ENCODE measurements at places on chromosomes 4 and X. TPM values are rescaled to one million over a fixed set of nuclear protein-coding genes. Genes with fewer than 3 reads are reported as not detected.
A peak's percentile ranks its signal among the peaks of the same experiment; 100 is the strongest.

DNA sequence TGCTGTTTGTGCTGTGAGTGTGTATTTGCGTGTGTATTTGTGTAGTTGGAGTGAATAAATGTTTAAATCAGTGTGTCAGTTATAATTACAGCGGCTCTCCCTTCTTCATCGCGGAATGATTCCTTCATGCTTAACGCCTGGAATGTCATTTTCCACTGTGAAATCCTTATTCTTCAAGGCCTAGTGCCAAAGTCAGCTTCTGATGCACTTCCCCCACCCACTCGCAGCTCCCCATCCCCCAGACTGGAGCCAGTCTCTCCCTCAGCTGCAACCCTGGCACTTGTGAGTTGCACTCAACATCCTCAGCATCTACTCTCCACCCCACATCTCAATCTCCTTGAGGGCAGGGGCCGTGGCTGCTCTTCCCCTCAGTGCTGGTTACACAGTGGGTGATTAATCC is 583.0 kb downstream of the BCOR start:
- no peak for DNase-seq

DNA sequence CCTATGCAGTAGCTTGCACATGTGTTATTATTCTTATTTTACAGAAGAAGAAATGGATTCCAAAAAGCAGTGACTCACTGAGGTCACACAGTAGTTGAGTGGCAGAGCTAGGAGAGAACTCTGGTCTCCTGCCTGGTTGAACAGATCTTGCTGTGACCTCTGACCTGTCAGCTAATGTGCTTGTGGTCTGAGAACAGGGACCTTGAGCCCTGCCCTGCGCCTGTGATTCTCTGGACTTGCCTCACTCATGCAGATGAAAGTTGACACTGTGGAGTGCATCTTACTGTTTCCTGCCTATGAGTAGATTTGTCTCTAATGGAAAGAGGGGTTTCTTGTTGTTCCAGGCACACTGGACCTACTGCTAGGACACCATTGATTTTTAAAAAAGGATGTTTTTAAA is 32.3 kb downstream of the ETNPPL start:
- DNase-seq = peak; percentile 65

DNA sequence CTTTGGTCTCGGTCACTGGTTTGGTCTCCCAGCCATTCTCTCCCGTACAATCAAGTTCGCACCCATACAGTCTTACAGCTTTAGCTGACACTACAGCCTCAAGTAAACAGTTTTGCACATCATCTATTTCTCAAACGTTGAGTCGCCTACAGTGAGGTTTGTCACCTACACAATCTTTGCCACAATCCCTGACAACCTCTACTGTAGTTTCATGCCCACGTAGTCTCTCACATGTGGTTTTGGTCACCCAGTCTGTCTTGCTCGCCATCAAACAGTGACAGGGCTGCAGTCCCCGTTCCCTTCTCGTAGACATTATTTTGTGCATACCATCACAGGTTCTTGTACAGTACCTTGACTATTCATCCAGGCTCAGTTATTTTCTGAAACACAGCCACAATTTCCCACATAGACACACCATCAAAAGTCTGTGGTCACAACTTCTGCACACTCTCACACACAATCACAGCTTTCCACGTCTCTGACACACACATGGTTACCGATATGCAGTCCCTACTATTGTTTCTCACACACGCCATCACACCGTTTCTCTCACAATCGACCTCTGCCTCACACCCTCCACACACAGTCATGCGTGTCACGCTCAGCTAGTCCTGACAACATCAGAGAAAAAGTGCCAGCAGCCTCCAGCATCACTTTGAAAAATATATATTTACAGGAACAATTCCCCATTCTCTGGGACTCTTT is 5.3 kb upstream of the CFP start:
- DNase-seq = no peak

- no peak for DNase-seq
These were observed 56.4 kb downstream of the FAM53A start for GRCh38 chr4:1627417-1628313.

DNA sequence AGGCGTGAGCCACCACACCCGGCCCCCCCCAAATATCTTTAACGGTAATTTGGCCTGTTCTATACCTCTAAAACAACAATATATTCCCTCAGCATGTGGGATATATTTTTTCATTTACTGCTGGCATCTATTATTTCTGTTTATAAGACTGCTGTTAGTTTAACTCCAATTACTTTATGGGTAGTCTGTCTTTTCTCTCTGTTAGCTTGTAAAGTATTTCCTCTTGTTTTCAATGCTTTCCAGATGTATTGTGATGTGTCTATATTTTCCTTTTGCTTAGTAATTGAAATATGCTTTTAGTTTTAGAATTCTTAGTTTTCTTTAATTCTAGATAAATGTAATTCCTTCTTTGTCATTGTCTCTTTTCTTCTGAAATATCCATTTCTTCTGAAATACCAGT is 445.8 kb downstream of the ANKRD50 start:
- no peak for DNase-seq

DNA sequence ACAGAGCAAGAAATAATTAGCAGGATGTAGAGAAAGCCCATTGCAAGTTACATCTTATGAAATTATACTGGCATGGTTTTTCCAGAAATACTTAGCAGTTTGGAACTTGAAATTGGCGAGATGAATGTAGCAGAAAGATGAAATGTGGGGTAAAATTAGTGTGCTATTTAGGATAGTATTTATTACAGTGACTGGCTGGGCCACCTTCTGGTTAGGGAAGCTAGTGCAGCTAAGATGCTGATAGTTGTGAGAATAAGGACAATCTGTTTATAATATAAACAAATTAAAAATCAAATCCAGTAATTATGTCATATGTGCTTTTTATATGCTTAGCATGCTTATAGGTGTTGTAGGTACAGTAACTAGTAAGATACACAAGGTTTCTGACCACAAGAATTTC is 74.8 kb downstream of the IL15 start:
- peak; percentile 24 for DNase-seq

- DNase-seq = peak; percentile 68
These were observed 2.9 kb upstream of the MND1 start for GRCh38 chr4:153341575-153342090.

DNA sequence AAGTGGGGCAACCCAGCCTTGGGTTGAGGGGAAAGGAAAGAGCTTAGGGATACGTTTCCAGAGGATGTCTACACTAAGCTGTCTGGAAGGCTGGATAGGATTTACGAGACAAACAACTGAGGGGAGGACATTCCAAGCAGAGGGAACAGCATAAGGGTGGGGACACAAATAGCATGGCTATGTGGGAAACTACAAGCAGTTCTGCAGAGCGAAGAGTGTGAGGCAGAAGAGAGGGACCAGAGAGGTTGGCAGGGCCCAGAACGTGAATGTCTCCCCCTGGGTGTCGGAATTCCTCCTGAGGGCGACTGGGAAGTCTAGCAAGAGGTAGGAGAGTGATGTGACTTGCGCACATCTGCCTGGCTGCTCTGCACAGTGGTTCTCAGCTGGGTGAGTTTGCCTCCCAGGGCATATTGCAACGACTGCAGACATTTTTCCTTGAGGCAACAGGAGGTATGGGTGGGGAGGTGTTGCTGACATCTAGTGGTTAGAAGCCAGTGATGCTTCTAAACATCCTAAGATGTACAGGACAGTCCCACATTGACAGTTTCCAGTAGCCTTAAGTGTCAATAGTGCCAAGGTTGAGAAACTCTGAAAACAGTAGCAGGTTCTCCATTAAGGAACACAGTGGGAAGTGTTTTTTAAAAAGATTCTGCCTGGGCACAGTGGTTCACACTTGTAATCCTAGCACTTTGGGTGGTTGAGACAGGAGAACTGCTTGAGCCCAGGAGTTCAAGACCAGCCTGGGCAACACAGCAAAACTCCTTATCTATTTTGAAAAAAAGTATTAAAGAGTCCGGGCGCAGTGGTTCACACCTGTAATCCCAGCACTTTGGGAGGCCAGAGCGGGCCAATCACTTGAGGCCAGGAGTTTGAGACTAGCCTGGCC is 9.2 kb downstream of the NDUFA1 start:
- peak; percentile 43 for DNase-seq

- peak; percentile 54 for DNase-seq
These were observed 10.7 kb upstream of the HCCS start for GRCh38 chrX:11100281-11101035.

- peak; percentile 38 for DNase-seq
These were observed 174.2 kb downstream of the HHIP start for GRCh38 chr4:144820011-144820727.

DNA sequence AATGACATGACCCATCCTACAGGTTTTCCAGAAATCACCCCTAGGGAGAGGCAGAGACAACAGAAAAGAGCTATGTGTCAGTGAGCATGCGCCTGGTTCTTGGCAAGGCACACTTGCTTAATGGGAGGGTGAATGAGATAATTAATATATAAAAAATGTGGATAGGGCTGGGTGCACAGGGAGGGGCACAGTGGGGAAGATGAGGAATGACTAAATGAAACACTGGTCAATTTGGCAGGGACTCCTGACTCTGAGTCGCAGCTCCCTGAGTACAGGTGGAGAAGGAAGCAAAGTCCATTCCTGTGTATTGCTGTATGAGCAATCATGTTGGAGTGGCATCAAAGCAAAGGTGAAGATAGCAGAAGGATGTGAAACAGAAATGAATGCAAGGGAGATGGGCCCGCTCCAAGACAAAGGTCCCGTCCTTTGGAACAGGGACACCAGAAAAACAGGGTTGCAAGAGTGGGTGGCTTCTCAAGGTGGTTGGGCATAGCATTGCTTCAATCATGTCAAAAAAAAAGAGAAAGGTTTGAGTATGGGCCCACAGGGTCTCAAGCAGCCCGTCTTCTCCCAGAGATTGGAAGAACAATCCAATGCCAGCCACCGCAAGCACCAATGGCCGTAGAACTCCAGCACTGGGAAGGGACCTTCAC is 278.4 kb upstream of the AGTR2 start:
- no peak for DNase-seq

DNA sequence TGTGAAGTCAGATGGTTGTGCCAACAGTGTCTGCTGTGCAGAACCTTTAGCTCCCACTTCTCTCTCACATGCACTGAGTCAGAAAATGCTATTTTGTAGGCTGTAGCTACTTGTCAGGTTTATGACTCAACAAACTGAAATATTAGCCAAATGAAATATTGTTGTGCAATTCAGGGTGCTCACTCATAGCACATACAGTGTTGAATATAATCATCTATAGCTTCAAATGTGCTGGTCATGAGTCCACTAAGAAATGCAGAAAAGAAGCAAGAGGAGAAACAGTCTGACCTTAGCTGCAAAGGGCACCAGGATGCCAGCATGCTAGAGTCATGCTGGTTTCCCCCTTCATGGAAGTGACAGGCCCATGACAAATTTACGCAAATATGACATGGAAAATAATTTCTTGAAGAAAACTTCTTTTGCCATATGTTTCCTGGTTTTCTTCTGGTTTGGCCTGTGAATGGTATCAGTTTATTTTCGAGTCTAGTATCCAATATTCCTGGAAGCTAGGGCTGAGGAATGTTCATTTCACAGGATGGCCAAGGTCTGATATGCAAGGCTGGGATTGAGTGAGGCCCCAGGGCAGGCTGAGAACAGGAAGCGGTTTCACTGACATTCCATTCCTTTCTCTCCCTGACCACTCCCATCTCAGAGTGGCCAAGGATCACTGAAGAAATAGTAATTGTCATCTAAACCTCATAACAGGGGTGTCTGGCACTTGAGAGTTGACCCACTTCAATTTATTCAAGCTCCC is 10.3 kb upstream of the CXCL2 start:
- peak; percentile 96 for DNase-seq

DNA sequence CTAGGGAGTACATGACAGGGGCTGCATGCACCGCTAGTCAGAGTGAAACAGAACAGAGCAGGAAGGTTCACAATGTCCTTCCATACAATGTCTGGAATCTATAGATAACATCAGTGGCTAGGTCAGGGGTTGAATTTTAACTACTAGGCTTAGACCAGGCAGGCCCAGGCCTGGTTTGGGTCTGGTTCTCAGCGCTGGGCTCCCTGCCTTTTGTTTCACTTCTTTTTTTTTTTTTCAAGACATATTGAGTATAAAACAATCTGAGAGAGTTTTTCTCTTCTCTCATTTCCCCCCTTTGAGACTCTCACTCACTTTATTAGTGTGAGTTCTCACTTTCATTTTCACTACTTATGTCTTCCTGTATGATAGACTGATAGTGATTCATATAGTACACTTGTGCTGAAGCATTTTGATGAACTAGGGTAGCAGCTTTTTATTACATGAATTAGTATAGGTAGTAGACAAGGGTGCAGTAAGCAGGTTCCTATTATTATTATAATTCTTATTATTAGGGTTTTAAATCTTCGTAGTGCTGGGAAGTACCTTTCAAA is 120.0 kb upstream of the ZDHHC15 start:
- no peak for DNase-seq

GRCh38 chr4:177108708-177109107 is 201.0 kb upstream of the NEIL3 start:
- DNase-seq = peak; percentile 46

- no peak for DNase-seq
These were observed 188.5 kb upstream of the FTHL17 start for GRCh38 chrX:31260351-31260750.

DNA sequence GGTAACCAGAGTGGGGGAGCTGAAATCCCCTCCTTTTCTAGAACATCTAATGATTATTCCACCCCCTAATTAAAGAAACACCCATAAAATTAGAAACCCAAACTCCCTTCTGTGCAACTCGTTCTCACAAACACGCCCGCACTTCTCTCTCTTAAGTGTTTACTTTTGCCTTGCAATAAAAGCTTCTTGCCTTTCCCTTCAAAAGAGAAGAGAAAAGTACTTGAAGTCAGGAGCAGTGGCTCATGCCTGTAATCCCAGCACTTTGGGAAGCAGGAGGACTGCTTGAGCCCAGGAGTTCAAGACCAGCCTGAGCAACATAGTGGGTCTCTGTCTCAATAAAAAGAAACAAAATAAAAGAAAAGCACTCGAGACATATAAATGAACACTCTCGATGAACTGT is 3.6 kb upstream of the GPR173 start:
- no peak for DNase-seq

GRCh38 chr4:104616401-104616820 is 121.7 kb upstream of the CXXC4 start:
- no peak for DNase-seq

- no peak for DNase-seq
These were observed 98.8 kb upstream of the CASK start for GRCh38 chrX:42022158-42022557.

DNA sequence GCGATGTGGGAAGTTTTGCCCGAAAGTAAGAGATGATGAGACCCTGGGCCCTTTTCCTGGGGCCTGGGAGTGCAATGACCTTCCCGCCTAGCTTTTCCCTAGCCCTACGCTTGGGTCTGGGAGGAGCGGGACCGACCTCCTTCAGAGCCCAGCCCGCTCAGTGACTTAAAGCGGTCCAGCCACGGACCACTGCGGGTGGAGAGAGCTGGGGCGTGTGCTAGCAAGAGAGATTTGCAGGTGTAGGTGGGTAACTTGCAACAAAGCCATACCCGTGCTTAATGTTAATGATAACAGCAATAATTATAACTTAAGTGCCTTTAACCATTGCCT is 503 bp upstream of the PDE5A start:
- DNase-seq = no peak

The P2RY4 gene
- total RNA-seq = not detected

The FAM236C gene
- not detected for total RNA-seq

The TMEM144 gene
- 7.9 TPM for total RNA-seq

The SMPX gene
- not detected for total RNA-seq

The TMLHE gene
- total RNA-seq = 10.1 TPM

The RAB39B gene
- 0.06 TPM for total RNA-seq

The VBP1 gene
- total RNA-seq = 94.2 TPM

Measured in LHCN-M2 (cell line).